ENCODE measurements at places on chromosomes 6 and 20.

- no peak for DNase-seq
Measured at GRCh38 chr6:364609-365540, 26.7 kb upstream of the IRF4 start.

- no peak for DNase-seq
Measured at GRCh38 chr6:44180886-44181285, 22.3 kb downstream of the CAPN11 start.

DNA sequence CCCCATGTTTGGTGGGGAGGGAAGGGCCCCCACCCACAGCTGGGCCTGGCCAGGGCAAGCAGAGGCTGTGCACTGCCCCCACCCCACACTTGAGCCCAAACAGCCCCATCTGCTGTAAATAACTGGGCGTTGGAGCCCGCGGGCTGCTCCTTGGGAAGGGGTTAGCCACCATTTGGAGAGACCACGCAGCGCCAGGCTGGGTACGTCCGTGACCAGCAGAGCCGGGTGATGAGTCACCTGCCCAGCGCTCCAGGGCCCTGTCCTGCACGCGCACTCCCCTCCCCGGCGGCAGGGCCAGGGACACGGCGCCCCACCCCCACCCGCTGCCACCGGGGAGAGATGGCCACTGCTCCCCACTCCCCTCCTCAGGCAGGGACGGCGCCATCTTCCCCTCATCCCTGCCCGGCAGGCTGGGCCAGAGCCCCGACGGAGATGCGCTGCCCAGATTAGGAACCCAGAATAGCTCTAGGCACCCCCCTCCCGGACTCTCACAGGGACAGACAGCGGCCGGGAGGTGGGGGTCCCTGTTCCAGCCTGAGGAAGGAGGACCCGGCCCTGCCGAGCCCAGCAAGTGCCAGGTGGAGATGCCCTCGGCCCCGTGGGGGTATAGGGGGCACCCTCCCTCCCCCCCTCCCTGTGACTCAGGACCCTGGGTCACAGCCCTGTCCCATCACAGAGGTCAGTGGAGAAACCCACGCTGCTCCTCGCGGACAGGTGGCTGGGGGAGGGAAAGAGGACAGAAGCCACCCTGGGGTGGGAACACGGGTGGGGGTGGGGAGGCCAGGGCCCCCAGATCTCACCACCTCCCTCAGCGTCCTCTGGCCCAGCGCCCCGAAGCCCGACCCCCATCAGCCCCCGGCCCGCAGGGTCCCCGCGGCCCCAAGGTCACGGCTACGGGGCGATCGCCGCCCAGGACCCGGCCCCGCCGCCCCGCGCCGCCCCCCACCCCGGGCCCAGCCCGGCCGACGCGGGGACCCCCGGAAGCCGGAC lies 642 bp downstream of the EEF1A2 start:
- no peak for DNase-seq

- no peak for DNase-seq
Measured at GRCh38 chr6:139982652-139983295, 608.3 kb upstream of the CITED2 start.

DNA sequence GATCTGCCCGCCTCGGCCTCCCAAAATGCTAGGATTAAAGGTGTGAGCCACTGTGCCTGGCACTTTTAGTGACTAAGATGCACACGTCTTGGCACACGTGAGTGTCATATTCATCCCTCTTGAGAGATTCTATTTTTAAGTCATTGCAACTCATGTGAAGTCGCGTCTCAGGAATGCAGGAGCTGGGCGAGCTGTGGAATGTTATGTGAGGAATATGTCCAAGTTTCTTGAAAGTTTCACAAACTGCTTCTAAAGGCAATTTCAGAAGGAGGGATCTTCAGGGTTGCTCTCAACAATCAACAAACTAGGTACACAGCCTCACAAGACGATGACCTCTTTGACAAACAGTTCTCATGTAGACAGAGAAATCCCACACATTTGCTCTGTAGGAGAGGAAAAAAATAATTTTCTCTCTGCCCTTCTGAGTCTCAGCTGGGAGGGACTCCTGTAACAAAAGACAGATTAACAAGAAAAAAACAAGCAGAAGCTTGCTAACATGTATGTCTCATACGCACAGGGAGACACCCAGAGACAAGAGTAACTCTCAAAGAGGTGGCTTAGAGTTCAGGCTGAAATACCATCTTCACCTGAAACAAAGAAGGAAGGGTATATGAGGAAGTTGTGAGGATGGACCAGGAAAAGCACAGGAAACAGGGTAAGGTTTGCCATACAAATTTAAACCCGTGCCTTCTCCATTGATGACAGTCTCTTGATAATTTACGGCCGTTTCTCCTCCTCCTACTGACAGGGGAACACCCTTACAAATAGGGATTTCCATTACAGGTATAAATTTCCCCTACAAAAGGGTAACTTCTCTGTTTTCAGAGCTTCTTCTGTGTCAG lies 45.3 kb upstream of the FAM50B start:
- DNase-seq, result no peak

- no peak for DNase-seq
Measured at GRCh38 chr6:34894693-34895092, 5.6 kb downstream of the ANKS1A start.

DNA sequence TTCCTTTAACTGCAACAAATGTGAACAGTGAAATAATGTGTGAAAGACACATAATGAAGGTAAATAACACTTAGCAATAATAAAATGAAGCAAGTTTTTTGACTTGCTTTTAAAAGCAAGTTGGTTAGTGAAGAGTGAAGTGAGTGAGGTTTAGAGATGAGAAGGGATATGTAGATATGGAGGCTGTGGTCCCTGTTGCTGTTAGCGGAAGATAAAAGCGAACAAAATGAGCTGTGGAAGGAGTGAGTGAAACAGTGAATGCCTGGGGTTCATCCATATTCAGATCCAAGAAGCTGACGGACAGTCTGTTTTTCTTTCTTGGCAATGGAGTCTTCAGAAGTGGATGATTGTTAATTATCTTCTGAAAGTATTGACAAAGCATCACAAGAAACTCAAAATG lies 23.5 kb downstream of the ZBTB9 start:
- no peak for DNase-seq

Data from activated CD4-positive, alpha-beta T cell treated with anti-CD3 and anti-CD28 coated beads, Interleukin-2, amount 50 U/mL, for 24 hours (primary cell).